ENCODE measurements at places on chromosomes 5 and 9.

- DNase-seq: no peak
These were observed 232.2 kb upstream of the SEMA6A start for GRCh38 chr5:116806836-116807235.

DNA sequence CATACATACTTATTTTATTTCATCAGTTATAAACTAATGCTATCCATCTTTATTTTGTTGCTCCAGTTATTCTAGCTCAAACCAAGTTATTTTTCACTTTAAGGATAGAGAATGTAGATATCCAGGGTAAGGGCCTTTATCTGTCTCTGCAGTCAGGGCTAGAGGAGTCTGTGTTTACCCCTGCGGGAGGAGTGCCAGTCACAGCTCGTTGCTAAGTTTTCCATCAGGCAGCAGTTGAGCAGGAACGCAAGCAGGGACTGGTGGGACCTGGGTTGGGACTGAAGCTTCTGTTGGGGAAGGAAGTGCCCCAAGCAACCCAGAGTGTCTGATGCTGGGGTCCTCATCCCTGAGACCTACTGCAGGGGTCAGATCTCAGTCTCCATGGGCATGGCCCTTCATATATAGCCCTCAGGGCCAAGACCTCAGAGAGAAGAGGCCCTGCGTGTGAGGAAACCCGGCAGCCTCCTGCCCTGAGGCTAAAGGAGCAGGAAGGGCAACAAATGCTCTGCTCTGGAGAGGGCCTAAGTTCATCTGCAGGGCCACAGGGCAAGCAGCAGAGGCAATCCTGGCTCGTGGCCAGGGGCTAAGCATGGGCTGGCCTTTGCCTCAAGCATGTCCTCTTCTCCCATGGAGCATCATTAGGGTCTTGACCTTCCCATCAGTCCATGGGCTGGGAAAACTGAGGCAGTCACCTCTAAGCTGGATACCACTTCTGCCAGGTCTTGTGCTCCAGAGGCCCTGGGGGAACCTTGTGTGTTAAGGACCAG, 6.6 kb downstream of the SLC22A4 start:
- no peak for DNase-seq

- no peak for DNase-seq
These were observed 158.6 kb downstream of the MELK start for GRCh38 chr9:36731068-36731956.

- no peak for DNase-seq
These were observed 422.7 kb downstream of the DMAC1 start for GRCh38 chr9:7376833-7377232.
